Dorsolateral prefrontal cortex (tissue), 122 donors: ENCODE measurements at places on chromosomes 5 and 9.
A peak's percentile ranks its signal among the peaks of the same experiment; 100 is the strongest.

DNA sequence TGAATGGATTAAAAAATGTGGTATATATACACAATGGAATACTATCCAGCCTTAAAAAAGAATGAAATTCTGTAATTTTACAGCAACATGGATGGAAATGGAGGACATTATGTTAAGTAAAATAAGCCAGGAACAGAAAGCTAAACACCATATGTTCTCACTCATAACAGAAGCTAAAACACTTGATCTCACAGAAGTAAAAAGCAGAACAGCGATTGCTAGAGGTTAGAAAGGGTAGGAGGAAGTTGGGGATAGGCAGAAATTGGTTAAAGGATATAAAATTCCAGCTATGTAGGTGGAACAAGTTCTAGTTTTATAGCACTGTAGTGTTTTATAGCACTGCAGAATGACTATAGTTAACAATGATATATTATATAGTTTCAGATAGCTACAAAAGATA, 15.8 kb downstream of the MARCHF3 start:
- no peak for DNase-seq

- DNase-seq: peak; percentile 40
Observed at GRCh38 chr5:98771382-98772109, 1.9 kb upstream of the RGMB start.

DNA sequence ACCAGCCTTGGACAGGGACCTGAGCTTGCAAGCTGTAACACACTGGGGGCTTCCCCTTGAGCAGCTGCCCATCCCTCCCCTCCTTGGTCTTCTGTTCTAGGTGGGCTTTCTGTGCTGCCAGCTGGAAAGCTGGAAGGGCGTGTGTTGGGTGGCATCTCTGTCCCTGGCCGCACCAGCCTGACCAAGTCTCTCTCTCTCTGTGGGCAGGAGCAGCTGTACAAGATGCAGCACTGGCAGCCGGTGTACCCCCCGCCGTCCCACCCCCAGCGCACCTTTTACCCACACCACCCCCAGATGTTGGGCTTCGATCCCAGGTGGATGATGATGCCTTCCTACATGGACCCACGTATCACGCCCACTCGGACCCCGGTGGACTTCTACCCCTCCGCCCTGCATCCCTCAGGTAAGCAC, 32.1 kb upstream of the POMT1 start:
- no peak for DNase-seq

DNA sequence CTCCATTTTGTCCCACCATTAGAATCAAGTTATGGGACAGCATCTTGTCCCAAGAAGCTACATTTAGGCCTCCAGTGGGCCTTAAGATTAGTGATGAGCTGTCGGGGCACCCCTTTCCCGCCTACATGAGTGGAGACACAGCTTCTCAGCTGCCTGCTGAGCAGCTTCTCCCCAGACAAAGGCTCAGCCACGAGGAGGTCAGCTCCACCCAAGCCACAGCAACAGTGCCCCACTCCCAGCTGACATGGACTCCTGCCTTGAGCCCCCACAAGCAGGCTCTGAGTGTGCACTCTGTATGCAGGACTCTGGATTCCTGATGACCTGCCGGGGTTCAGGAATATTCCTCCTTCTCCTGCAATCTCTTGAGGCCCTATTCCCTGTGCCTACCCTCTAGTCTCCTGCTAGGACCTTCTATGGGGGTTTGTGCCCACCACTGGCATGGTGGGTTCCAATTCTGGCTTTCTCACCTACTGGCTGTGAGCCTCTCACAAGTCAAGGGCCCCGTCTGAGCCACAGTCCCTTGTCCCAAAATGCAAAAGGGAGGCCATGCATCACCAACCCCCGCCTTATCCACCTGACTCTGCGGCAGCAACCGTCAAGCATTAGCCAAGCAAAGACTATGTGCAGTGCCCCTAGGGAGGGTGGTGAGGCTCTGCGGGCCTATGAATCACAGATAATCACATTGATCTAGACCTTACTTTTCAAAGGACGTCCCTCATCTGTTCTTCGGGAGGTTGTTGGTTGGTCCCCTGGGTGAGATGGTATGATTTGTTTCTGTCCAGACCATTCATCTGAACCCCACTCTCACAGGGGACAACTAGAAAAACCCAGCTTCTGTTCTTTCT, 269.1 kb downstream of the MED10 start:
- DNase-seq: no peak

DNA sequence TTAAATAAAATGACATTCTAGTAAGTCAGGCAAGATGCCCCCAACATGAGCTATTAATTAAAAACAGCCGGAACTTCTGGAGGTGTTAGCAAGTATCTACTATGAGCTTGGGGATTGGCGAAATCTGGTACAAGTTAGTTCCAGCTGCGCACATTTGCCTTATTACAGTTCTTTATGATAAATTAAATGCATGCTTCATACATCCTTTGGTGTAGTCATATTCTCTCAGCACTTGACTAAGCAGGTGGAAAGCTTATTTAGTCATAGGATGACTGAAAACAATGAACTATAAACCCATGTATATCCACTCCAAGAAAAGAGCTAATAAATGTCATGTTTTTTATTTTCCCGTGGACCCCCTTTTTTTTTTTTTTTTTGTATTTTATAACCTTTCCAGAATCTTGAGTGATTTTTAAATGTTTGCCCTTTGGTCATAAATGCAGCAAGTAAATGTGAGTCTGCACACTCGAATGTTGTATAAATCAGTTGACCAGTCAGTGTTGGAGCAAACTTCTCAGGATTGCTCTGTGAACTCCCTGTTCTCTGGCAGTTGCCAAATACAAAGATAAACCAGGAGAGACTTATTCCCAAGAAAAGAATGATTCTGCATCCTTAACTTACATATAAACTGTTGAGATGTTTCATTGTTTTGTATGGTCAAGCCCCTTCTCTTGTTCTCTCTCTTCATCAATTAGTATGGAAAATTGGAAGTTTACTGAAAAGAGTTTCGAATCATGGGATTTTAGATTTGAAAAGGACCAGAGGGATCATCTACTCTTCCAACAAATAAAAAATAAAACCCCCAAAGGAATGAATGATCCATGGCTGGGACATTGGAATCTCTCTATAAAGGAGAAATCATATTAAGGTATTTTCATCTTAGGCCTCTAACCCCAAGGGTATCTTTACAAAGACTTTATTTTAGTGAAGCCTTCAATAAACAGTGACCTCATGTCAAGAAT, 38.3 kb downstream of the PIK3R1 start:
- DNase-seq: no peak

DNA sequence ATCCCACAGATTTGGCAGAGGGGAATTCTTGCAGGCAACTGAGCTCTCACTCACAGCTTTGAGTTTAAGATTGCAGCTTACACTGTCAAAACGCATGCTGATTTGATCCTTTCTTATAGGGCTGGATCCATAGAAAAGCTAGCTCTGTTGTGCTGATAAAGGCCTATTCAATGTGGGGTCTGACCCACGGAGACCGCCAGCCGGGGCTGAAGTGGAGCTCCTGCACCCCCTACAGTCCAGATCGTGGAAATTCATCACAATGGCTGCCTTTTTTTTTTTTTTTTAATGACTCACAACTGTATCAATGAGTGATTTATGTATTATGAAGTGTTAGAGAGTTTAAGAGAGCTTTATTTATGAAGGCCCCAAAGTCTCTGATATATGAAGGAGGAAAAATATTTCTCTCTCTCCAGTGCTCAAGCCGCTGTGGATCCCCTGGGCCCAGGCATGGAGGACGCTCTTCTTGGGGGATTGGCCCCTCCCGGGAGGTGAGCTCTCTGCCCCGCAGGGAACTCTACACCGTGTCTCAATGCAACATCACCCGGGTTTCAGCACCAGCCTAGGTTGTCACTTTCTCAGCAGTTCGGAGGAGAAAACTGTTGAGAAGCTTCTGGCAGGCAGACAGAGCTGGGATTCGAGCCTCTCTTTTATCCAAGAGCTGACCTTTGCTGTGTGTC, 700.2 kb downstream of the IRX1 start:
- peak; percentile 43 for DNase-seq
